Muscle of leg (tissue), 16 donors: ENCODE measurements at places on chromosomes 13 and 19. TPM values are rescaled to one million over a fixed set of nuclear protein-coding genes. Genes with fewer than 3 reads are reported as not detected.
A peak's percentile ranks its signal among the peaks of the same experiment; 100 is the strongest.

Gene ARHGAP45
- 5.0 TPM for total RNA-seq

Gene ZNF460
- 56.8 TPM for total RNA-seq

Gene AMH
- 4.0 TPM for total RNA-seq

Gene NFIX
- 38.1 TPM for total RNA-seq

Gene ZNF814
- 10.8 TPM for total RNA-seq

Gene ZNF772
- 21.7 TPM for total RNA-seq

DNA sequence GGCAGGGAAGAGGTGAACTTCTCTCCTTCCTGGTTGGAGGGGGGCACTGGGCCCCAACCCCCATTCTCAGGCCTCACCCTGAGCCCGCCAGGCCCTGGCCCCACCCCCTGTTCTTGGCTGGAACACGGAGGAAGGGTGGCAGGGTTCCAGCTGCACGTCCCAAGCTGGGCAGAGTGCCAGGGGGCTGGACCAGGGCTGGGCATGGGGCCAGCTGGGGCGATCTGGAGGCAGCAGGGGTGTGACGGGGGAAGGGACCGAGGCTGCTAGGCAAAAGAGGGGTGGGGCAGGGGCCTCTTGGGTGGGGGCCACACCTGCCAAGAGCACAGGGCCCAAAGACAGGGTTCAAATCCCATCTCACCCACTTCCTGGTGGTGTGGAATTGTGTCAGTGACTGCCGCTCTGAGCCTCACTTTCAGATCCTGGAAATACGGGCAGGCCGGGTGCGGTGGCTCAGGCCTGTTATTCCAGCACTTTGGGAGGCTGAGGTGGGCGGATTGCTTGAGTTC, 2.2 kb downstream of the HIF3A start:
- DNase-seq: peak; percentile 96

DNA sequence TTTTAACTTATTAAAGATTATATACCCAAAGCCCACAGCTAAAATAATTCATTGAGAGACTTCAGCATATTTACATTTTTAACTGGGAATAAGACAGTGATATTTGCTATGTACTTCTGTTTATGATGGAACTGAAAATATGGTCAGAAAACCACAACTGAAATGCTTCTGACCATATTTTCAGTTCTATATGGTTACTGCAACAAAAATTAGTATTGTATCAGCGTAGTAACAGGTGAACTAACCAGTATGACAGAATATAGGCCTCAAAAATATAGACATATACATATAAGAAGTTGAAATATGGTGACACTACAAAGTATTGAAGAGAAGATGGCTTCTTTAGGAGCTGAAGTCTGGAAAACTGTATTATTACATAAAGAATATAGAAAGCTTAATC, 857.4 kb downstream of the OLFM4 start:
- no peak for DNase-seq

- DNase-seq: no peak
These were observed 120.7 kb upstream of the OBI1 start for GRCh38 chr13:78779608-78780007.

- DNase-seq: peak; percentile 57
These were observed 752 bp downstream of the ZMYM5 start for GRCh38 chr13:19862481-19863313.

DNA sequence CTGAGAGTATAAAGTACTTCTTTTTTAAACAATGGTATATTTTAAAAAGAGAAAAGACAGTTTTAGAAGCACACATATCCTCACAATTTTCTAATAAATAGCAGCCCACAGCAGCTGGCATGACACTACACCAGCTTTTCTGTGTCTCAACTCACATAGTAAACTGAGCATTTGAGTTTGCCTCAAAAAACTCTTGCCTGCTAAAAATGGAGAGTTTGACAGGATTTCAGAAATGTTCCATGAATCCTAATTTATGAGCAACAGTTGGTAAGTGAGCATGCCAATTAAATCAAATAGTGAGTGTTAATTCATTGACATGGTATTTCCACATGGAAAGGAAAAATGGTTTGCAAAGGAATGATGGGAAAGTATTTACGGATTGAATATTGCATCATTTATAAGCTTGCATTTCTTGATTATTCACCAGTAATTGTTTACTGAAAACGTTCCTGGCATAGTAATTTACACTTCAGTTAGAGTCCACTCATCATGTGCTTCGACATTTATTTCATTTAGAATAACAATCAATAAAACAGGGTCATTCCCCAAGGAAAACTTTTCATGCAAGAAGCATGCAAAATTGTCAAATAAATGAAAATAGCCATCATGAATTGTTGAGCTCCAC, 323.0 kb downstream of the EFNB2 start:
- peak; percentile 71 for DNase-seq

GRCh38 chr13:48994706-48995105, 19.0 kb downstream of the FNDC3A start:
- DNase-seq: no peak

- DNase-seq: no peak
These were observed 28.9 kb upstream of the KPNA3 start for GRCh38 chr13:49821216-49822009.
